ENCODE measurements at places on chromosomes 11 and 22.

- DNase-seq = no peak
Measured at GRCh38 chr11:701741-702461, 4.1 kb upstream of the EPS8L2 start.

DNA sequence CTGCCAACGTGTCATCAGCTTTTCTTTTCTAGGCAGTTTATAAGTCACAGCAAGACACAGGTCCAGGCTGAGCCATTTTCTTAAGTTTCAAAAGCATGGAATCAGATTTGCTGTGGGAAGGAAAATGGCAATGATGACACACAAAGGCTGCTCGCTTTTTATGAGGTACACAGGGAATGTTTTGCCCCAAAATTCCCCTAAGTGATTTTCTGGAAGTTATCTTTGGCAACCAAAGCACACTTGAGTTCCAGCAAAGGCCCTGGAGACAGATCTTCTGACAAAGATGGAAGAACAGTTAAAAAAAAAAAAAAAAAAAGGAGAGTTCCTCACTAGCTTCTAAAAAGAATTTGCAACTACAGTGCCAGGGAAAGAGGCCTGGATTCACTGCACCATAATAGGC lies 260.8 kb downstream of the LARGE1 start:
- no peak for DNase-seq

DNA sequence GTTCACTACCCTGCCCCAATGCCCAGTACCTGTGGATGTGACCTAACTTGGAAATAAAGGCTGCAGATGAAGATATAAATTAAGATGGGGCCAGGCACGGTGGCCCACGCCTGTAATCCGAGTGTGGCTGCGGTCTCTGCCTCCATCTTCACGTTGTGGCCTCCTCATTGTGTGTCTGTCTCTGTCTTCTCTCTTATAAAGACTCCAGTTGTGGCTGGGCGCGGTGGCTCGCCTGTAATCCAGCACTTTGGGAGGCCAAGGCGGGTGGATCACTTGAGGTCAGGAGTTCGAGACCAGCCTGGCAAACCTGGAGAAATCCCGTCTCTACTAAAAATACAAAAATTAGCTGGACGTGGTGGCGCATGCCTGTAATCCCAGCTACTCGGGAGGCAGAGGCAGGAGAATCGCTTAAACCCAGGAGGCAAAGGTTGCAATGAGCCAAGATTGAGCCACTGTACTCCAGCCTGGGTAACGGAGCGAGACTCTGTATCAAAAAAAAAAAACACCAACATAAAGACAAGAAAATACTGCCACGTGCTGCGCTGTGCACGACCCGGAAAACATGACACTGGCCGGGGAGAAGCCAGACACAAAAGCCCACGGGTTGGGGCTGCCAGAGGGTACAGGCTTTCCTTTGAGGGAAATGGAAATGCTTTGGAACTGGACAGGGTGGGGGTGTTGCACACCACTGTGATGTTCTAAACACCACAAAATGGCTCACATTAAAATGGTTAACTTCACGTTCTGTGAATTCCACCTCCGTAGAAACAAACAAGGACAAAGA lies 18.7 kb downstream of the CELSR1 start:
- DNase-seq = no peak

DNA sequence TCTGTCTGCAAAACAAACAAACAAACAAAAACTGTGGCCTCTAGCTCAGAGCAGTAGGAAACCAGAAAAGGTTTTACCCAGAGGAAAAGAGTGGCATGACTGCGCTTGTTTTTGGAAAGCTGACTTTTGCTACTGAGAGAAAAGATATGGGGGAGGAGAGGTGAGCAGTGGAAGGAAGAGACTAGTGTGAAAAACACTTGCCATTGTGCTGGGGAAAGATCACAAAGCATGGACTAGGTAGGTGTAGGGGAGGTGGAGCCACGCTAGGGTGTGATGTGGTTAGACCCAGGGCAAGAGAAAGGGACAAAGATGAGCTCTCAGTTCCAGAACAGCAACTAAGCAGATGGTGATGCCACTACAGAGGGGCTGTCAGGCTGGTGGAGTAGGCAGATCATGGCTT lies 319.2 kb downstream of the LARGE1 start:
- DNase-seq = no peak

- no peak for DNase-seq
Measured at GRCh38 chr22:19610518-19611253, 86.5 kb upstream of the CLDN5 start.

GRCh38 chr22:39724390-39724789 lies 153.8 kb downstream of the CACNA1I start:
- no peak for DNase-seq

DNA sequence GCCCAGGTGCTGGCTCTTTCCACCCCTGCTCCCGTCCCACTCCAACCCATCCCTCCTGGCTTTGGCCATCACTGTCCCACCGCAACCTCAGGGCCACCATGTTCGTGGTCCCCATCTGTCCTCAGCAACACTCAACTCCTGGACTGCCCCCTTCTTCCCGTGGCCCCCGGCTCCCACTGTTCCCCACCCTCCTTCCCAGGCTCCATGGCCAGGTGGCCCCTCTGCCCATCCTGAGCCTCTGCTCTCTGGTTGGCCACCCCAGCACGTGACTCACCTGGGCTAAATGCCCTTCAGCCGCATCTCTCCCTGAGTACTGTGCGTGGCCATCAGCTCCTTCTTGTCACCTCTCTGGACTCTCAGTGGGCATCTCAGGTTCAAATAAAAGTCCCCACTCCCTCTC lies 41.6 kb upstream of the PHF21B start:
- DNase-seq = no peak

DNA sequence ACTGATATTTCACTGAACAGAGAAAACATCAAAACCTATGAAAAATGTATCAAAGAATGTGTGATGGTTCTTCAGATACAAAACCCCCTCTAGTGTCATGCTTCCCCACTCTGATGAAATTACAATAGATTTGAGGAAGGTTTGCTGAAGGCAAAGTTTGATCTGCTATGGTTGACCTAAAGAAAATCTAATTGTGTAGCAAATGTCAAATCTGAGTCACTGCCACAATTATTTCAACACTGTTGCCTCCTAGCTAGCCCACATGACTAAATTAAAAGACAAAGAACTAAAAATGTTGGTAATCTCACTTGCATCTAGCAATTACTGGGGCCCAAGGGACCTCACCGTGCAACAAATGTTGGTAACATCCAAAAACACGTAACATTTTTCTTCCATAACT lies 728.0 kb downstream of the DLG2 start:
- DNase-seq = no peak

- peak; percentile 9 for DNase-seq
Measured at GRCh38 chr11:59207988-59208451, 4.7 kb downstream of the MPEG1 start.

DNA sequence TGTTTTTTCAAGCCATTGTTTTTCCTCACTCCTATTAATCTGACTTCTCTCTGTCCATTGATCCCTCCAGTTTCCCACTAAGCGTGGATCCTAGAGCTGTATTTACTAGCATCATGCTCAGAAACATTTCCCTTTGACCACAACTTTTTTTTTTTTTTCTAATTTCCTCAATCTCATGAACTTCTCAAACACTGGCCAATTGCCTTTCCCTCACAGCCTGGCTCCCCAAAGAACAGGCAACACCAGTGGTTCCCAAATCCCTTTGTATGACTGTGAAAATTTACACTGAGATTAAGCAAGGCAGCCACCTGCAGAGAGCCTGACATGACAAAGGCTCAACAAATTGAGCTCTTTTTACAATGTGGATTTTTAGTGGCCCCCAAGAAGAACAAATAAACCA lies 1.4 kb upstream of the TPP1 start:
- no peak for DNase-seq

DNA sequence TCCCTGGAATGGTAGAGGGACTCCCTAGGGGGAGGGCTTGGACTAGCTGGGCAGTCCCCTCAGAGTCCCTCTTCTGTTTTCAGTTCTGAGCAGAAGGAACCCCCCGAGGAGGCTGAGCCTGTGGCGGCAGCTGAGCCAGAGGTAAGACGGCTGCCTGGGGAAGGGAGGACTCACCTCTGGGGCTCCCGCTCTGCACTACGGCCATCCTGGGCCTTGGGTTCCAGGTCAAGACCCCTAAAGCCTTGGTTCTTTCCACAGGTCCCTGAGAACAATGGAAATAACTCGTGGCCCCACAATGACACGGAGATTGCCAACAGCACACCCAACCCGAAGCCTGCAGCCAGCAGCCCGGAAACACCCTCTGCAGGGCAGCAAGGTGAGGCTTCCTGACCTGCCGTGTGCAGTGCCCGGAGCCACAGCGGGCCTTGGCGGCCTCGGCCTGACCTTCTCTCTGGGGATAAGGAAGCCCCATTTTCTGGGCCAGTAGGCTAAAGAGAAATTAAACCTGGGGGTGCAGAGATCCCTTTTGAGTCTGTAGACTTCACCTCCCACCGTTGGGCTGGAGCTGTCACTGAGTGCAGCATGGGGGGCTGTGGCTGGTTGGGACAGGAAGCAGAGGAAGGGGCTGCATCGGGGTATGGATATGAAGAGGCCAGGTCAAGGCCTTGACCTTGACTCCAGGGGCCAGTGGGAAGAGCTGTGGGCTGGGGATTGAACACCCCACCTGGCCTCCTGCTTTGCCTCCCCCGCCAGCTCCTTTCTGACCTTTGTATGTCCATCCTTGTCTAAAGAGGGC lies 15.0 kb downstream of the INCENP start:
- DNase-seq = no peak

Measured in GDM1 (cell line).